ENCODE measurements at places on chromosomes 13 and 19.
A peak's percentile ranks its signal among the peaks of the same experiment; 100 is the strongest.

GRCh38 chr19:44924243-44924725, 9.9 kb downstream of the APOC1 start:
- DNase-seq: no peak

DNA sequence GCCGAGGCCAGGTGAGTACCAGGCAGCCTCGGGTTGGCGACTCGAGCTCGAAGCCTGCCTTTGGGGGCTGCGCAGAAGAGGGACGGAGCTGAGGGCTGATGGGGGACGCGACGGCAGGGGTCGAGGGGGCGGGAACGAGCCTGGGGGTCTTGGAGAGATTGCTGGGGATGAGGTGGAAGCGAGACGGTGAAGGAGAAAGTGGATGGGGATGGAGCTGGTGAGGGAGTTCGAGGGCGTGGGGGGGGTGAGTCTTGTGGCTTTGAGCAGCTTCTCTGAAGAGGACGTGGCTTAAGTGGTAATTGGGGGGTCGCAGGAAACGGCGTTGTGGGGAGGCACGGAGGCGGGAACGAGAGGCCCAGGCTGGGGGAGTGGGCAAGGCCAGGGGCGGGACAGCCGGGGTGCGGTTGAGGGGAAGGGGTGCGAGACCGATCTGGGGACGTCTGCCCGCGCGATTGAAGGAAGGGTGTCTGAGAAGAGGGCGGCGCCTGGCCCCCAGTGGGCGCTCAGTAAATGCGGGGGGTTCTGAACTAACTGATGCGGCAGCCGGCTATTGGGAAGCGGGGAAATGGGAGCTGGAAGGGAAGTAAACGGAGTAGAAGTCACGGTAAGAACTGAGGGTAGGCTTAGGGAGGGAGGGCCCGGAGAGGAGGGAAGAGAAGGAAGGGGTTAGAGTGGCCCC, 426 bp downstream of the MYO9B start:
- DNase-seq: peak; percentile 19

- peak; percentile 72 for DNase-seq
Measured at GRCh38 chr19:53254411-53255341, at the start of gene ZNF677. TSS of gene ZNF677 (minus strand) at chr19:53254873. CDS start at chr19:53251550, 3,323 bp downstream.

- DNase-seq: no peak
Measured at GRCh38 chr13:59342400-59342799, 821.3 kb downstream of the DIAPH3 start.

DNA sequence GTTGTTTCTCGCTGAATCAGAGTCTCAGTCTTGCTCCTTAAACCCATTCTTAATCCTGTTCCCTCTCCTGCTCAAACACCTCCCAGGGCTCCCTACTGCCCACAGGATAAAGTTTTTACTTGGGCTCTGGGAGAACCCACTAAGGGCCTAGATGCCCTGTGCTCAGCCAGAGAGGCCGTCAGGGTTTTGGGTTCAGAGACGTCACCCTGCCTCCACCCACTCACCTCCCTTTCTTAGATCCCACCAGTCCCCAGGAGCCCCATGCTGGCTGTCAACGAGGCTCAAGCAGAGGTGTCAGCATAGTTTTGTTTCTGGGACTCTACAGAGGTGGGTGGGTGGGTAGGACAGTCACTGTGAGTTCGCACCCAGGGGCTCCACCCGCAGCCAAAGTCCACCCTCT, 15.5 kb upstream of the CYP4F2 start:
- DNase-seq: no peak

- DNase-seq: no peak
Measured at GRCh38 chr19:33376423-33376822, 2.9 kb downstream of the CEBPG start.

Data from CD4-positive, alpha-beta T cell (primary cell).